Cortex of kidney (tissue), 1 donor: ENCODE measurements at places on chromosomes 13 and 19.

DNA sequence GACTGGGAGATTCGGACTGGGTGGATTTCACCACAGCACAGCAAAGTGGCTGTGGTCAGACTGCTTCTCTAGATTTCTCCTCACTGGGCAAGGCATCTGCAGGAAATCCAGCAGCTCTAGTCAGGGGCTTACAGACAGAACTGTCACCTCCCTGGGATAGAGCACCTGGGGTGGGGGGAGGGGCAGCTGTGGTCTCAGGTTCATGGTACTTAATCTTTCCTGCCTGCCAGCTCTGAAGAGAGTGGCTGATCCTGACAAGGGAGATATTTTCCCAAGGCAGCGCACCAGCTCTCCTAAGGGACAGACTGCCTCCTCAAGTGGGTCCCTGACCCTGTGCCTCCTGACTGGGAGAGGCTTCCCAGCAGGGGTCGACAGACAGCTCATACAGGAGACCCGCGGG, 212.8 kb upstream of the KLF12 start:
- no peak for DNase-seq

GRCh38 chr13:45468635-45469034, 3.9 kb downstream of the COG3 start:
- no peak for DNase-seq

DNA sequence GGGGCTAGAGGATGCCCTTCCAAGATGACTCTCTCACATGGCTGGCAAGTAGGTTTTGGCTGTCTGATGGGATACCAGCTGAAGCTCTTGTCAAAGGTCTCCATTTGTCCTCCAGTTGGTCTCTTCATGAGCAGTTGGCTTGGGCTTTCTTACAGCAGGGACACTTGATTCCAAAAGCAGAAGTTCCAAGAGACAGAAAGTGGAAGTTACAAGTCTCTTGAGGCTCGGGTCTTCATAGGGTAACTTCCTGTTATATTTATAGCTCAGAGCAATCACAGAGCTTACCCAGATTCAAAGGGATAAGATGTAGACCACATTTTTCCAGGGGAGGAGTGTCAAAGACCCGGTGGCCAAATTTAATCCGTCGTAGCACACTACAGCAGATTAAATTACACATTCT, 440.0 kb downstream of the RFC3 start:
- DNase-seq, result no peak

DNA sequence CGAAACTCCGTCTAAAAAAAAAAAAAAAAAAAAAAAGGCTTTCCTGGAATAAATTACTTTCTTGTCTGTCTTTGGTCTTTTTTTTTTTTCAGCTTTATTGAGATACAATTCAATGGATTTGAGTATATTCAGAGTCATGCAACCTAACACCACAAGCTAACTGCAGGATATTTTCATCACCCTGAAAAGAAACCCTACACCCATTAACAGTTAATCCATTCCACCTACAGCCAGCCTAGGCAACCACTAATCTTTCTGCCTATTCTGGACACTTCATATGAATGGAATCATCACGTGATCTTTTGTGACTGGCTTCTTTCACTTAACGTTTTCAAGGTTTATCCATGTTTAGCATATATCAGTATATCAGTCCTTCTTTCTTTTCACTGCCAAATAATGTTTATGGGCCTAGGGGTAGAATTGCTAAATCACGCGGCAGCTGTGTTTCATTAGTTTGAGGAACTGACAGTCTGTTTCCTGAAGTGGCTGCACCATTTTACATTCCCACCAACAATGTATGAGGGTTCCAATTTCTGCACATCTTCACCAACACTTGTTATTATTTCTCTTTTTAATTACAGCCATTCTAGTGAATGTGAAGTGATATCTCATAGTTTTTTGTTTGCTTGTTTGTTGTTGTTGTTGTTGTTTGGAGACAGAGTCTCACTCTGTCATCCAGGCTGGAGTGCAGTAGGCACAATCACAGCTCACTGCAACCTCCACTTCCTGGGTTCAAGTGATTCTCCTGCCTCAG, 19.9 kb downstream of the LRFN3 start:
- DNase-seq, result no peak

GRCh38 chr13:75985132-75985531, 349.0 kb downstream of the LMO7 start:
- no peak for DNase-seq

DNA sequence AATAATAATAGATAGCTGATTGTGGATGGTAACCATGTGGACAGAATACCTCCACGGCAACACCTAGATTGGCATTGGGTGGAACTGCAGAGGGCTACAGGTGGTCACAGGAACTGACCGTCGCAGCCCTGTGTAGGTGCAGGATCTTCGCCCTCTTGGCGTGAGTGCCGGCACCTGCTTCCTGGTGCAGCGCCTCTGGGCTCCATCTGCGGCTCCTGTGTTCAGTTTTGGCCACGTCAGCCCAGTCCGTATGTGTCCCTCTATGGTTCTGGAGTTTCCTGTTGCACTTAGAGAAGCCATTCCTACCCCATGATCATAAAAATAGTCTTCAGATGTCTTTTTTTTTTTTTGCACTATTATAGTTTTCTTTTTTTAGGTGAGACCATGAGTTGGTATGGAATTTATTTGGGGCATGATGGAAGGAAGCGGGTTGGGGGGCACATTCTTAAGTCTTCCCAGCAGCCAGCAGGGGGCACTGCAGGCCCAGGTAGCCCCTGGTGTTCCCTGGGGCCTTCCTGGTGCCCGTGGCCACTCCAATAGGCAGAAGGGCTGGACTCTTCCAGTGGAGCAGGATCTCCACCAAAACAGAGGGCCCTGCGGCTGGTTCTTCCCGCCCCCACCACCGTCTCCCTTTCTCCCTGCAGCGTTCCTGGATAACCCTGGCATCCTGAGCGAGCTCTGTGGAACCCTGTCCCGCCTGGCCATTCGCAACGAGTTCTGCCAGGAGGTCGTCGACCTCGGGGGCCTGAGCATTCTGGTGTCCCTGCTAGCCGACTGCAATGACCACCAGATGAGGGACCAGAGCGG, 10.1 kb upstream of the SLC25A42 start:
- DNase-seq, result no peak

GRCh38 chr13:85321734-85322133, 477.5 kb downstream of the SLITRK6 start:
- DNase-seq, result no peak

DNA sequence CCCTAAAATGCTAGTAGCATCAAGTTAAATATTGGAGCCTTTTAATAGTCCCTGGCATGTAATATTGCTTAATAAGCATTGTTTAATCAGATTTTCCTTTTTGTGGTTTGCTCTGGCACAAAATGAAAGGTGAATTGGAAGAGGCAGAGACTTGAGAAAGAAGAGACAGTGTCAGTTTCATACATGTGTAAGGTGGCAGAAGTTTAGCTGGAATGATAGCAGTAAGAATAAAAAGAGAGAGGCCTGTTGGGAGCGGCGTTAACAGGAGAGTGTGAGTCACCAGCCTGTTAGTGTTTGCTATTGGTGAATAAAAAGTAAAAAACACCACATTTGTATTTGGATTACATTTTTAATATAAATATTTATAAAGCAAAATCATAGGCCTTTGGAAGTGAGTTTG, 145.3 kb downstream of the PDS5B start:
- DNase-seq, result no peak
